ENCODE measurements at places on chromosomes 5 and 9. TPM values are rescaled to one million over a fixed set of nuclear protein-coding genes. Genes with fewer than 3 reads are reported as not detected.

DNA sequence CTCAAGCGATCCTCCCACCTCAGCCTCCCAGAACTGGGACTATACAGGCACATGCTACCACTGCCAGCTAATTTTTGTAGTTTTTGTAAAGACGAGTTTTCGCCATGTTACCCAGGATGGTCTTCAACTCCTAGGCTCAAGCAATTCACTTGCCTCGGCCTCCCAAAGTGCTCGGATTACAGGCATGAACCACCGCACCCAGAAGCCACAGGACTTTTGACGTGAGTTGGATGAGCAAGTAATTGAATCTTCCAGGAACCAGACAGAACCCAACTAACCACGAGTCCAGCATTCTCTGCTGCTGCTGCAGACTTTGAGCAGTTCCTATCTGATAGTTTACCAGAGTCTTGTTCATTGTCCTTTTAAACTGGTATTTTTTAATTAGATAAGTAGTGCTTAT lies 9.6 kb upstream of the ATP6V0E1 start:
- H3K4me1 ChIP-seq = no peaks in the 10 kb centered on the region
- no peak for DNase-seq
- peaks cover 11% of the 10 kb centered on the region for H3K36me3 ChIP-seq
- H3K27me3 ChIP-seq = no peaks in the 10 kb centered on the region
- no peak overlapping the region for H3K27ac ChIP-seq

GRCh38 chr9:100346836-100347235 lies 5.9 kb downstream of the TEX10 start:
- H3K36me3 ChIP-seq = peaks cover 17% of the 10 kb centered on the region
- no peak overlapping the region for H3K27ac ChIP-seq
- DNase-seq = no peak
- no peak overlapping the region for H3K4me3 ChIP-seq

DNA sequence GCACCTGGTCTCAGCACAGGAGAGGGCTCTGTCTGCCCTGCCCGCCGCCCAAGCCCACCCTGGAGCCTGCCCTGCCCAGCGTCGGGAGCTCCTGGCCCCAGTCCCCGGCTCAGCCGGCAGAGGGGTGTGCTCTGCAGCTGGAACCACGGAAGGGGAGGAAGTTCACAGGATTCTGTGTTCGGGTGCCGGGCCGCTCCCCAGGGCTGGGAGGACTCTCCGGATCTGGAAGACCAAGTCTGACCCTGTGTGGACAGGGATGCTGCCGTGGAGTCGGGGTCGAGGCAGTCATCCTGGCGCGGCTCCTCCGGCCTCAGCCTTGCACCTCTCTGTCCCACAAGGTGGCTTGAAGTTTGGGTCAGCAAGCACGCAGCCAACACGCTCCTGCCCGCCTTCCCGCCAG lies 78.6 kb downstream of the KCNT1 start:
- no peak for DNase-seq
- H3K4me3 ChIP-seq = no peak overlapping the region
- H3K27me3 ChIP-seq = no peaks in the 10 kb centered on the region
- H3K4me1 ChIP-seq = no peaks in the 10 kb centered on the region

DNA sequence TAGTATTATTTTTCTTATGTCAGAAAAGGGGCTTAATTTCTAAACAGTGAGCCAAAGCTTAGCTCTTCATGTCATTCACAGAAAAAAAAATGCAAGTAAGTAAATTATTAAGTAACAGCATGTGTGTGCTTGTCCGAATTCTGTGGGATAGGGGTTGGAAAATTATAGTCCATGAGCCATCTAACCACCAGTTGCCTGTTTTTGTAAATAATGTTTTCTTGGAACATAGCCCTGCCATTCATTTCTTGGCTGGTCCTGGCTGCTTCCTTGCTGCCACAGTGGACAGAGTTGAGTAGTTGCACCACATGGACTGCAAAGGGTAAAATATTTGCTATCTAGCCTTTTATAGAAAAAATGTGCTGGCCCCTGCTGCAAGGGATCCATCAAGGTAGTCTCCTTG lies 513.7 kb upstream of the WWC1 start:
- no peak for DNase-seq
- H3K27ac ChIP-seq = no peak overlapping the region
- no peaks in the 10 kb centered on the region for H3K27me3 ChIP-seq
- no peak overlapping the region for H3K4me3 ChIP-seq
- no peaks in the 10 kb centered on the region for H3K36me3 ChIP-seq

DNA sequence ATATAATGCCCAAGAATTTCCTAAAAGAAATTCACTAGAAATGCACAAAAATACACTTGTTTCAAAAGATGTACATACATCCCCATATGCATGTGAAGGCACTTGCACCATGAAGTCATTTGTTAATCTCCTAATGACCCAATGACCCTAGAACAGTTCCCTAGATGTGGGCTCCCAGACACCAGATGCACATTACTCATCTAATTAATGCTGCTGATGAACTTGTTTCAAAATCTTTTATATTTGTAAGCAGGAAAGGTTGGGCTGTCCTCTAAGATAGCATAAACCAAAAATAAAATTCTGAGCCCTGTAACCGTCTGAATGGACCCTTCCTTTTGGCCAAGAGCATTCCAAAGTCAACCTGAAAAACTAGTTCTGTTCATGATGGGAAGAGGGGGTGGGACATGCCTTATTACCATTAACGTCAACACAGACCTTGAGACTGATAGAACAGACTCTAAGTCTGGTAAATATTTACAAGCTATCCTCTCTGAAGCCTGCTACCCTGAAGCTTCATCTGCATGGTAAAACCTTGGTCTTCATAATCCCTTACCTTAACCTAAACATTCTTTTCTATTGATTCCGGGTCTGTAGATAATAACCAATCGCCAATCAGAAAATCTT lies 91.0 kb upstream of the DAPK1 start:
- H3K36me3 ChIP-seq = no peaks in the 10 kb centered on the region
- no peaks in the 10 kb centered on the region for H3K27me3 ChIP-seq
- DNase-seq = no peak
- H3K4me3 ChIP-seq = no peak overlapping the region
- no peak overlapping the region for H3K27ac ChIP-seq

- no peaks in the 10 kb centered on the region for H3K4me1 ChIP-seq
- H3K4me3 ChIP-seq = no peak overlapping the region
- no peak overlapping the region for H3K27ac ChIP-seq
Observed at GRCh38 chr5:127206320-127207113, 84.1 kb upstream of the MEGF10 start.

DNA sequence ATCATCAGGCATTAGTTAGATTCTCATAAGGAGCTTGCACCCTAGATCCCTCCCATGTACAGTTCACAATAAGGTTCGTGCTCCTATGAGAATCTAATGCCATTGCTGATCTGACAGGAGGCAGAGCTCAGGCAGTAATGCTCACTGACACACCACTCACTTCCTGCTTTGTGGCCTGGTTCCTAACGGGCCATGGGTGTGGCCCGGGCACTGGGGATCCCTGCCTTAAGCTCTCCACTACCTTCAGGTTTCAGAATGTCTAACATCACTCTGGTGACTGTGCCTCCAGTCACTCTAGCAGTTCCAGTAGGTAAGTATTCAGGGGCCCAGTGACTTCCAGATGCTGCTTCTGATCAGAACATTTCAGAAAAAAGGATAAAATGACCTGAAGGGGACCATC lies 152.4 kb downstream of the LRRC70 start:
- no peaks in the 10 kb centered on the region for H3K27me3 ChIP-seq
- no peak for DNase-seq
- no peaks in the 10 kb centered on the region for H3K36me3 ChIP-seq
- no peak overlapping the region for H3K4me3 ChIP-seq

- H3K4me3 ChIP-seq = no peak overlapping the region
- H3K27me3 ChIP-seq = no peaks in the 10 kb centered on the region
- H3K36me3 ChIP-seq = no peaks in the 10 kb centered on the region
- H3K27ac ChIP-seq = no peak overlapping the region
Observed at GRCh38 chr9:79300068-79300467, 271.7 kb upstream of the TLE4 start.

- no peak overlapping the region for H3K27ac ChIP-seq
- H3K36me3 ChIP-seq = no peaks in the 10 kb centered on the region
- no peaks in the 10 kb centered on the region for H3K27me3 ChIP-seq
- no peak overlapping the region for H3K4me3 ChIP-seq
Observed at GRCh38 chr5:147902609-147903115, 3.7 kb downstream of the C5orf46 start.

DNA sequence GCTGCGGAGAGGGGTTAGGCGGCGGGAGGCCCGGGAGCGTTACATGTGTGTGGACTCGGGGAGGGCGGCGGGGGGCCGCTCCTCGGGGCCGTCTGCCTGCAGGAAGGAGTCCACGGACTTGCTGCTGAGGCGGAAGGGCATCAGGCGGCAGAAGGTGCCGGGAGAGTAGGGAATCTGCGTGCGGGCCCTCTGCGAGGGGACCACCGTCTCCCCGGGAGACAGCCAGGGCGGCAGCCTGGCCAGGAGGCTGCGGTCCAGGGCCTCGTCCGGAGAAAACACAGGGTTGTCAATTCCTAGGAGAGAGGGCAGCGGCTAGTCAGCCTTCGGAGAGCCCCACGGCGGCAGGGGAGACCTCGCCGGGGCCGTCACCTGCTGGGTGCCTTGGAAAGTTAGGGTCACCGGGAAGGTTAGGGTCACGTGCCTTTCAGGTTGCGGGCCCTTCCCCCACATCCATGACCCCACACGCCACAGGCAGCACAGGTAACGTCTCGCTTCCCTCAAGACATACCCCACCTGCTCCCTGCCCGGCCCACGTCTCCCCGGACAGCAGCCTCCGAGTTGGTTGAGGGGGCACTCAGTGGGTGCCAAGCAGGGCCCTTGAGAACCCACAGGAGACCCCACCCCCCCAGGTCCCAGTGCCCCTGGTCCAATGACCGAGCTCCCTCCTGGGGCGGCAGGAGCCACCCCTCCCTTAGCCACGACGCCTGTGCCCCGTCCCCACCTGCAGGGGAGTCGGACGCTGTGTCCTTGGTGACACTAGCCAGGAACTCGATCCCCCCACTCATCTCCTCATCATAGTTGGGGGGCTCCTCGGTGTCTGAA lies 32.1 kb downstream of the EXOC3 start:
- DNase-seq = no peak
- H3K4me1 ChIP-seq = peaks cover 7% of the 10 kb centered on the region
- peaks cover 9% of the 10 kb centered on the region for H3K36me3 ChIP-seq
- peaks cover 24% of the 10 kb centered on the region for H3K27me3 ChIP-seq
- H3K4me3 ChIP-seq = peak overlapping the region; percentile 10
- no peak overlapping the region for H3K27ac ChIP-seq

GRCh38 chr9:136769710-136770191 lies 5.4 kb upstream of the LCN15 start:
- no peaks in the 10 kb centered on the region for H3K36me3 ChIP-seq
- H3K27me3 ChIP-seq = peaks cover 2% of the 10 kb centered on the region
- H3K4me3 ChIP-seq = no peak overlapping the region
- no peak for DNase-seq
- peaks cover 9% of the 10 kb centered on the region for H3K4me1 ChIP-seq
- H3K27ac ChIP-seq = no peak overlapping the region

The SLC25A48 gene
- 0.25 TPM for polyA plus RNA-seq

The ARID3C gene
- 0.07 TPM for polyA plus RNA-seq
